Left forelimb (tissue), 1 donor: ENCODE measurements at places on chromosomes 7 and 10.

GRCh38 chr7:904847-905246 is 28.5 kb downstream of the GET4 start:
- DNase-seq, result no peak

GRCh38 chr10:72981882-72982529 is 27.4 kb upstream of the PLA2G12B start:
- DNase-seq, result no peak

DNA sequence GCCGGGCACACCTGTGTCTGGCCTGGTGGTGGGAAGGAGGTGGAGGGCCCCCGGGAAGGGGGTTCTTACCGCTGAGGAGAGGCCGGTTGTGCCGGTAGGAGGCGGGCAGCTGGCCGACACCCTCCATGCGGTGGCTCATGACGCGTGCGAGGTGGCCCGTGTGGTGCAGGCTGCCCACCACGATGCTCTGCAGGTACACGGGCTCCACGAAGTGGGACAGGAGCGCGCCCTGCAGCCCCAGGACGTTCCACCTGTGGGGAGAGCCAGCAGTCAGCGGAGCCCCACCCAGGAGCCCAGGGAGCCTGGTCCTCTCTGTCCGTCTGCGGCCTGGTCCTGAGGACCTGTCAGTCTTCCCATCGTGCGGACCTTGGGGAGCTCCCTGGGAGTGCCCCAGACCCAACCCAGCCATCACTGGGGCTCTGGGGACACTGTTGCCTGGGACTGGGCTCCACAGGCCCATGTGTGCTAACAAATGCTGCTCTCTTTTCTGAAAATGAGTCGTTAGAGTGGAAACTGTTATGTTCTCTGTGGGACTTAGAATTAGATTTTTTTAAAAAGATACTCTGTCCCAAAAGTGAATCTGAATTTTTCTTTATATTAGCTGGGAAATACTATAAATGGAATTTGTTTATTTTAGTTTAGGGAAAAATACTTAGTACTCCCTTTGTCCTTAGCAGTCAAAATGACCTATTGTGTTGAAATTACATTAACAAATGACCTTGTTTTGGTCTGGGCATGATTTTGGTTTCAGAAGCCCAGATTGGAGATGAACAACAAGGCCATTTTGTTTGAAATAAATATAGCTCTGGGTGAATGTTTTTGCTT is 143.9 kb downstream of the WDR37 start:
- peak; percentile 25 for DNase-seq

GRCh38 chr10:49426490-49427360 is 30.8 kb upstream of the DRGX start:
- no peak for DNase-seq

DNA sequence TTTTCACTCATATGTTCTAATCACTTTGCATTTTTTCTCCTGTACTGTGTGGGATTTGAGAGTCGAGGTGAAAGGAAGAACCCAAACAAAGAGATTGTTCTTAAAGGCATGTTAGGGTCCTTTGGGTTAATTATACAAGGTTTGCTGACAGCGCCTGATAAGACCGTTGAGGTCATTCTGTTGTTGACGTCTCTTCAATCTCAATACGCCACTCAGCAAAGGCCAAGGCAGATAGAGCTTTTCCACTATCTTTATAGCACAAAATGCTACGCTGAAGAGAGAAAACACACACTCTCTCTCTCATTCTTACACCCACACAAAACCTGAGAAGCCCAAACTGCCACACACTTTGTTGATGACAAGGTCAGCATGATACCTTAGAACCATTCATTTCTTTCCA is 228.7 kb downstream of the CNTNAP2 start:
- DNase-seq, result no peak

GRCh38 chr10:103512591-103513379 is 19.3 kb downstream of the NEURL1 start:
- no peak for DNase-seq

DNA sequence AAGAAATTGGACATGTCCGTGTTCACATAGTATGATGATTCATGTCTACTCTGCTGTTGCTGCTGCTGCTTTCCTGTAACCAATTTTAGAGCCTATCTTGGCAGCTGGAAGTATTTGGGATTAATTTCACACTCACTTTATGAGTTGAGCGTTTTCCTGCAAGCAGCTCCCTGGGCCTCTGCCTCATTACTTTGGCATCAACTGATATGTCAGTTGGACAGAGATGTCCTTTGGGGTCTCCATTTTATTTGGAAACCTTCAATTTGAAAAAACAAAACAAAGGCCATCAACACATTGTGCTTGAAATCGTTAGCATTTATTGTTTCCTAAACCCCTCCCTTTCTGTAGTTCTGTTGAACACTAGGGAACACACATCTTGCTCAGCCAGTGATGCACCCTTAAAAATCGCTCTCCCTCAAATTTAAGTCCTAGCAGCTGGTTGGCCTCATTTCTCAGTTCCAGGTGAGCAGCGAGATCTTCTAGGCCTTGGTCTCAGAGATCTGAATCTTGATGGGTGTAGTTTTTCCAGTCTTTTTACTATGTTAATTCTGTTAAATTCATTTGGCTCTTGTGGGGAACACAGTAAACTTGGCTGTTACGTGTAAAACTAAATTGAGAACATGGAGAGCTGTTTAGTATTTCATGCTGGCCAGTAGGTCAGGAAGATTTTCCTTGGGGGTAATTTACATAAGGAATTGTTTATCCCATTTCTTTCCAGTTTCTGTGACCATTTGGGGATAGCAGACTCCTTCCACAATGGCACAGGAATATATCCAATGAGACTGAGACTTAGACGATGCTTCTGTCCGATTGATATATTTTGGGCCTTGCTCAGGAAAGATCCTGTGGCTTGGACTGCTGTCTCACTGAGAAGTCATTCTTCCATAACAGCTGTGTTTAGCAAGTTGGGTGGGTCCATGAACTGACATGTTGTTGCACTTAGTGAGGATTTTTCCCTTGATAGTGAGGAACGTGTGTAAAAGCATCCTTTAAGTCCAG is 371.6 kb downstream of the BBS9 start:
- DNase-seq, result peak; percentile 72
